ENCODE measurements at places on chromosomes 11 and 22.

- DNase-seq: no peak
Observed at GRCh38 chr11:68913188-68913587, 9.5 kb downstream of the IGHMBP2 start.

GRCh38 chr22:46040471-46041465, 63.8 kb upstream of the WNT7B start:
- DNase-seq: no peak

GRCh38 chr11:73072935-73073481, 69.1 kb downstream of the FCHSD2 start:
- no peak for DNase-seq

DNA sequence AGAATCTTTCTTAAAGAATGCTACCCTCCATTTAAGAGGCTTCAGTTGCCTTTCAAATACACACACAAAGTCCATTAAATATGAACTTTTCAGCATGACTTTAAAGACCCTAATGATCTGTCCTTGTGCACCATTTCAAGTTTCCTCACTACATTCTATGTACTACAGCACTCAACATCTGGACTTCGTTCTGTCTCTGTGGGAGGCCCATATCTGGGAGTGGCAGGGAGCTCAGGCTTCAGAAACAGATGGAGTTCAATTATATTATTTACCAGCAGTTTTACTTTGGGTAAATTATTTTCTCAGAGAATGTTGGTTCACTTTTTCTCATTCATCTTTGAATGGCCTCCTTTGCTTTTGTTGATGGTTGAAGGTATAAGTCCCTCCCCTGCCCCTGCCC, 67.4 kb downstream of the ANO3 start:
- DNase-seq: no peak

DNA sequence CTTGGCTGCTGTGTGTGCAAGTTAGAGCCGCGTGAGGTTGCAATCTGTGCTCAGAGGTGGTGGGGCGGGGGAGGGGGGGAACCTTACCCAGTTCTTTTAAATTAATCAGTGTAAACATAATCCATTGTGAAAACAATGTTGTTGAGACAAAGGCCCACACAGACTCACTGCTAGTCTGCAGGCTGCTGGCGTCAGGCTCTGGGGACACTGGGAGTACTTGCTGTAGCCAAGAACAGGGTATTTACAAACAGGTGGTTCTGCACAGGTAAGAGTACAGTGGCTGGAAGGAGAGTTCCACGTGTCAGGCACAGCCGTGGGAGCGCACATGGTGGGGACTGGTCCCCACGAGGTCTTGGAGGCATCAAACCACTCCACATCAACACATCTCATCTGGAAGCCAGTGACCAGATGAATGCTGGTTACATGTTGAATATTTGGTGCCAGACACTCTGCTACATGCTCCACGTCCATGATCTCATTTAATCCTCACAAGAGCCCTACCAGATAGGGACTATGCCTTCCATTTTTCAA, 27.4 kb downstream of the SCUBE1 start:
- DNase-seq: no peak

DNA sequence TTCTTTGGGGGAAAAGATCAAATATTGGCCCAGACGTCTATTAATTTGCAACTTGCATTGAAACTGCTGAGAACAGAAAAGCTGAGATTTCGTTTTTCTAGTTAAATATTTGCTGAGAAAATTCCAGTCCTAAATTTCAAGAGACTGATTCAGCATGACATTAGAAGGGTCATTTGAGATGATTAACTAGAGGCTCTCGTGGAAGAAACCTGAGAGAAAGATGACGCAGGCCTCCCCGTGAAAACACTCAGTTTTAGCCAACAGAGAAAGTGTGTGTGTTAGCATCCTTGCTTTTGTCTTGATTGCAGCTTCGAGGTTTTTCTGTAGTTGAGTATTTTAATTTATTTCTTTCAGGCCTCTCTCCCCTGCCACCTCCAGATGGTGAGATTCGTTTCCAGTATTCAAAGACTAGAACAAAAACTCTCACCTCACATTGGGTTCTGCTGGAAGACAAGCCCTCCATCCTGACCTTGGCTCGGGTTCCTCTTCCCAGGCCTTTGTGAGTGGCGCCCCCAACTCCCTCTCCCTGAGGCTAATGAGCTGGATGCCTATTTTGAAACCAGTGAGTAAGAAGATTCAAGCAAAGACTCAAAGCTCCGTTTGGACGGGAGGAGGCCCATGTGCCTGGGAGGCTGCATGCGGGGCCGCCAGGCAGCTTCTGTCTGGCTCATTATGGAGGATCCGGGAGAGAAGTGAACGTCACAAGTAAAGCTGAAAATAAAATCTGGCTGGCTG, 52.4 kb downstream of the CELSR1 start:
- no peak for DNase-seq

All from stimulated activated CD8-positive, alpha-beta memory T cell treated with anti-CD3 and anti-CD28 coated beads, Interleukin-12 subunit alpha, Interleukin-12 subunit beta, amount 100 ng/mL, for 4 hours (primary cell).